HT-29 (cell line): ENCODE measurements at places on chromosomes 3 and 15. TPM values are rescaled to one million over a fixed set of nuclear protein-coding genes. Genes with fewer than 3 reads are reported as not detected.

Gene PDZRN3
- 4.6 and 5.6 TPM in 2 replicates for total RNA-seq

Gene GASK1A
- total RNA-seq = 0.18 TPM in 1 of 2 replicates, not detected in the other

DNA sequence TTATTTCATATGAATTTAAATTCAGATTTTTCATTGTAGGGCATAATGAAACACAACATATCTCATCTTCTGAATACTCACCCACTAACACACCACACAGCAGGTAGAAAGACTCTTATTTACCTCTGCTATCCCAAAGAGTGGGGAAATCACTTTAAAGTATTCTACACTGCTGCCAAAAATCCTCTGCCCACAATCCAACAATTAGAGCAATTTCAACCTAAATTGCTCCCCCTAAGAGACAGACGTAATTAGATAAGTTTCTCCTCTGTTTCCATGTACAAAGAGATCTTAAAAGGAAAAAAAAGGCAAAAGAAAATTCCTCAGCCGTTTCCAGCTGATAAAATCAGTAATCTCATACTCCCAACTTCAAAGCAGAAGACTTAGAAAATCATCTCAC lies 331.8 kb downstream of the ERC2 start:
- DNase-seq = no peak

Gene SLC12A1
- not detected in 2 replicates for total RNA-seq

DNA sequence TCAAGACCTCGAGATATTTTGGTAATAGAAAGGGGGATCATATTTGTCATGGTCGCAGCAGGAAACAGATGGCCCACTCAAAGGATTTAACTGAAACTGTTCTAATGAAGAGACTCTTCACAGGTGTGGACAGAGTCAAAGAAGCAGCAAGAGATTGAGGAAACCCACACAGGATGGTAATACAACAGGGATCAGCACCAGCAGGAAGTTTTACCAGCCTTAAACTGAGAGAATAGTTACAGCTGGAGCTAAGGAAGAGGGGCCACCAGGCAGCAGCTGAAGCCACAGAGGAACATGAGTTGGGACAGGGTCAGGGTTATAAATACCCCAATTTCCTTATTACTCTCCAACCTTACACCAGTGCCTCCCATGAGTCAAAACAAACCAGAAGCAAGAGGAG lies 131.8 kb upstream of the UBE2E2 start:
- no peak for DNase-seq
